ENCODE measurements at places on chromosomes 16 and 17.

DNA sequence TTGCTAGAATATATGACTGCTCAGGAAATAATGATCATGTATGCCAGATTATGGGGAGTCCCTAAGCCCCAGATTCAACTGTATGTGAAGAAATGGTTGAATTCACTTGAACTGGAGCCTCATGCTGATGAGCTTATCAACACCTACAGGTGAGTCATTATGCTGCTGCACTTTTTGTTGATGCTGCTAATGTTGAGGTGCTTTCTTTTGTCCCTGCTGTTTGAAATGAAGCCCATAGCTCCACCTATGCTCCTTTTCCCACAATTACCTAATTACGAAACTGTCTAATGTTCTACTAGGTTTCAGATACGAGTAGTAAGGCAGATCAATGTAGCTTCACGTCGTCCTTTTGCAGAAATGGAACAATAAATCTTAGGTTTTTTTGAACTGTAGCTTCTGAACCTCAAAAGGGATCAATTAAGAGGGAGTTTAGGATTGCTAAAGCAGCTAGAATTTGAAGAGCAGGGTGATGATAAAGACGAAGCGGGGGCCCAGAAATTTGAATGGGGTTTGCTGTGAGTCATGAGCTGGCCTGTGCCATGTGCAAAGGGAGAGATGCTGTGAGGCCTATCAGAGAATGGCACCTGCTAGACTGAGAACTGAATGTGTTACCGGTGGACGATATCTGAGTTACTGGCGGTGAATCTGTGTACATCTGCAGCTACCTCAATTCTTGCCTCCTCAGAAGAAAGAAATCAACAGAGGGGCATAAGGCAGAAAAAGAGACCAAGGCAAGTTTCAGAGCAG lies 6.1 kb upstream of the UQCRC2 start:
- DNase-seq = no peak

DNA sequence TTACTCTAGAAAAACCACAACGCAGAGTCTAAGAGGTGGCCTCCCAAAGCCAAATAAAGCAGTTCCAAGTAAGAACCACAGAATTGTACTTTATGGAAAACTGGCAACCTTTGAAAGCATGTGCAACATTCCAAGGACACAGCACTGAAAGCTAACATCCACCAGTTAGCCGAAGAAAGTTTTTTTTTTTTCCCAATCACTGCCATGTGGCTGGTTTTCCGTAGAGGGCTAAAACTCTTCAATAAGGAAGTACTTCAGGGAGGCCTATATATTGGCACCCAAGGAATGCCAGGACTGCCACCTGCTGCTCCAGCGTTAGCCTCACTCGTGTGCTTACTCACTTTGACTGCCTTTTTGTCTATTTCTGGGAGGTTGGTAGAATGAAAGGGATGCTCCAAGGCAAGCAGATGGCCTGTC lies 25.2 kb downstream of the CEP95 start:
- DNase-seq = no peak

DNA sequence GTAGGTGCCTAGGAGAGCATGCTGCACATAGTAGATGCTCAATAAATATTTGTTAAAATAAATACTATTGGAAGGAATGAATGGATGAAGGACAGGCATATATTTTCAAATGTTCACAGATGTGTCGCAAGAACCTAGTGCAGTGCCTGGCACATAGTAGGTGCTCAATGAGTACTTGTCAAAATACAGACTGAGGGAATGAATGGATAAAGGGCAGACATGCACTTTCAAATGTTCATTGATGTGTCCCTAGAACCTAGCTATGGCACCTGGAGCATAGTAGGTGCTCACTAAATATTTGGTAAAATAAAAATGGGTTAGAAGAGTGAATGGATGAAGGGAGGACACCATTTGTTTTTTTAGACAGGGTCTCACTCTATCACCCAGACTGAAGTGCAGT lies 26.1 kb downstream of the XYLT1 start:
- no peak for DNase-seq

DNA sequence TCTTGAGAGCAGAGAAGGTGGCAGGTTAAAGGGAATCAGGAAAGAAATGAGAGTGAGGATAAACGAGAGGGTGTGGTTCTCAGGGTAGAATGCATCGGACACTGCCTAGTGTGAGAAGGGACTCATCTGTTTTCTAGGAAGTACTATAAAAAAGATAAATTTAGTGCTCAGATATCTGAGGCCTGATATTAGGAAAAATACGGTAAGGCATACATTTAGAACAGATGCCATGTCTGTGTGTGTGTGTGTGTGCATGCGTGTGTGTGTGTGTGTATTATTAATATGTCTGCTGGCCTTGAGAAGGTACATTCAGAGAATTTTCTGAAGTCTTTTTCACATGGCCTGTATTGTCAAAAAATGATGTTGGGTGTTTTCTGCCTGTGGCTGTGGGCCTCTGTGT lies 414.8 kb downstream of the MAF start:
- no peak for DNase-seq

DNA sequence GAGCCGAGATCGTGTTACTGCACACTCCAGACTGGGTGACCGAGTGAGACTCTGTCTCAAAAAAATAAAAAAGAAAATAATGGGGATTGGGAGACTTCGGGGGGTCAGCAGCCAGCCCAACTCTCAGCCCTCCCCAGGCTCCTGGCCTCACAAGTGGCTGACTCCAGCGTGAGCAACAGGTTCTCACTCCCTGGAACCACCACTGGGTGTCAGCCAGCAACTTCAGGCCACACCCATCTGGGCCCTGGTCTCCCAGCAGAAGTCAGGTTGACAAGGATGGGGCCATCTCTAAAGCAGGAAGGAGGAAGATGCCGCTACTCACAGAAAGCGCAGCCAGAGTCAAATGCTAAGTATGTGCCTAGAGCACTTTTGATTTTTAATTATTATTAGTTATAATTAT lies 139.4 kb downstream of the C16orf78 start:
- DNase-seq = peak; percentile 70

DNA sequence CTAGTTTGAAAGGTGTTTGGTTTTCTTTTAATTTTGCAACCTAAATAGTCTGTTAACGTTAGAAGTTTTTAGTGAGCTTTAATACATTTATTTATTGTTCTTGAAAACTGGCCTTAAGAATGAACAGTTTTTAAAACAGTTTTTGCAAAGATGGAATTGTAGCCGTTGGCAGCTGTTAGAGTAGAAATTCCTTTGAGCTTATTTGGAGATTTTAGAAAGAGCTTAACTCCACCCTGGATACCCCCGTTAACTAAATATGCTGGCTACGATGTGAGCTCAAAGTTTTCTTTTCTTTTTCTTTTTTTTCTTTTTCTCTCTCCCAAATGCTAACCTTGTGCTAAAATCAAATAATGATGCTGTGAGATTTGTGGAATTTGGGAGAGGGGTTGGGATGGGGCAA lies 75.2 kb downstream of the COX10 start:
- DNase-seq = no peak

- no peak for DNase-seq
Measured at GRCh38 chr17:65287040-65287439, 149.9 kb downstream of the RGS9 start.

DNA sequence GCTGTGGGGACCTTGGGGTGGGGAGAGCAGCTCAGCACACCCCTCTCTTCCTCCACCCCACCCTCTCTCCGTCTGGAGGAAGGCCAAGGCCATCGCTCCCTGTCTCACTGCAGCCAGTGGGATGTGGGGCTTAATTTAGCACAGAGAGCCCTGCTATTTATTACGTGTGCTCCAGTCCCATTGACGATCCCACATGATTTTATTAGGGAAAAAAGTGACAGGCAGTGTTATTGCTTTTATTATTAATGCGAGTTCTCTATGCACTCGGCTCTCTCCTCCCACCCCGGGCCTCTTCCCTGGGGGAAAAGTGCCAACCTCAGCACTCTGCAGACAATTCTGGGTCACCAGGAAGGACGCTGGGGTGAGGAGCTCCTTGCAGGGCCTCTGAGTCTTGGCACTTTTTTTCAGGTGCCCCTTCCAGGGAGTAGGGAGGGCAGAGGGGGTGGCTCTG lies 57.3 kb downstream of the MGAT5B start:
- no peak for DNase-seq

GRCh38 chr16:23141959-23142740 lies 7.1 kb downstream of the USP31 start:
- DNase-seq = no peak

DNA sequence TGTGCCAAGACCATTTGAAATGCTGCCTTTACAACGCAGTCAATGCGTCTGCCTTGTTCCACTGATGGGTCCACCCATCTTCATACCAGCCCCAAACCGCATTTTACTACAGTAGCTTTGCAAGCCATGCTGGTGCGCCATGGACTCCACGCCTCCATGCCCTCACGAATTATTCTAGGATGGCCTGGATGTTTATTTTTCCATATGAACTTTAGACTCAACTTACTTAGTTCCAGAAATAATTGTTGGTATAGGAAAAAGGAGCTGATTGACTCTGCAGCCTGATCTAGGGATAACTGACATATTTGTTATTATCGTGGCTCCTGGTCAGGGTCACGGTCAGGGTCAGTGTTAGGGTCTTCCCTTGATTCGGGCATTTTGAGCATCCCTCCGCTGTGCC lies 70.0 kb upstream of the ZNF469 start:
- no peak for DNase-seq

DNA sequence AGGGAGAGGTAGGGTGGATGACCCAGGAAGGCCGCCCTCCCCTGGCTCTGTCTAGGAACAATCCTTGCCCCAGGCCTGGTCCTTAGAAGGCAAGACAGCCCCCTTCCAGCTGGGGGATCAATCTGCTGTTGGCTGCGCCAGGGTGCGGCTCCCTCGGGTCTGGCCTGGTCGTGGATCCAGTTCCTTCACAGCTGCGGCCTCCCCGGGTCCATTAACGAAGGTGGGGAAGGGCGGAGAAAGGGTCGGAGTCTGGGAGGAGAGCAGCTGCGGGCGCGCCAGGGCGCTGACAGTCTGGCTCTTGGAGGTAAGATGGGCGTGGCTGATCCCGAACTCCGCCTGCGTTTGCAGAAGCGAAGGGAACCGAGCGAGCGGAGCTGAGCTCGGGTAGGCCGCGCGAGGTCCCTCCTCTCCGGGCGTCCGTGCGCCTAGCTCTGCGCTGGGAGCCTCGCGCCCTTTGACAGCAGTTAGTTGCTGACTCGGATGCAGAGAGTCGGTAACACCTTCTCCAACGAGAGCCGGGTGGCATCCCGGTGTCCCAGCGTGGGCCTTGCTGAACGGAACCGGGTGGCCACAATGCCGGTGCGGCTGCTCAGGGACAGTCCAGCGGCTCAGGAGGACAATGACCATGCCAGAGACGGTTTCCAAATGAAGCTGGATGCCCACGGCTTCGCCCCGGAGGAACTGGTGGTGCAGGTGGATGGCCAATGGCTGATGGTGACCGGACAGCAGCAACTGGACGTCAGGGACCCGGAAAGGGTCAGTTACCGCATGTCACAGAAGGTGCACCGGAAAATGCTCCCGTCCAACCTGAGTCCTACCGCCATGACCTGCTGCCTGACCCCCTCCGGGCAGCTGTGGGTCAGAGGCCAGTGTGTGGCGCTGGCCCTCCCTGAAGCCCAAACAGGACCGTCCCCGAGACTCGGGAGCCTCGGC lies at the start of gene HSPB9:
Gene HSPB9 (plus strand): TSS at position 434 of the 933 bp plus-strand sequence. CDS start 47 bp downstream, at position 481.
- DNase-seq = no peak

DNA sequence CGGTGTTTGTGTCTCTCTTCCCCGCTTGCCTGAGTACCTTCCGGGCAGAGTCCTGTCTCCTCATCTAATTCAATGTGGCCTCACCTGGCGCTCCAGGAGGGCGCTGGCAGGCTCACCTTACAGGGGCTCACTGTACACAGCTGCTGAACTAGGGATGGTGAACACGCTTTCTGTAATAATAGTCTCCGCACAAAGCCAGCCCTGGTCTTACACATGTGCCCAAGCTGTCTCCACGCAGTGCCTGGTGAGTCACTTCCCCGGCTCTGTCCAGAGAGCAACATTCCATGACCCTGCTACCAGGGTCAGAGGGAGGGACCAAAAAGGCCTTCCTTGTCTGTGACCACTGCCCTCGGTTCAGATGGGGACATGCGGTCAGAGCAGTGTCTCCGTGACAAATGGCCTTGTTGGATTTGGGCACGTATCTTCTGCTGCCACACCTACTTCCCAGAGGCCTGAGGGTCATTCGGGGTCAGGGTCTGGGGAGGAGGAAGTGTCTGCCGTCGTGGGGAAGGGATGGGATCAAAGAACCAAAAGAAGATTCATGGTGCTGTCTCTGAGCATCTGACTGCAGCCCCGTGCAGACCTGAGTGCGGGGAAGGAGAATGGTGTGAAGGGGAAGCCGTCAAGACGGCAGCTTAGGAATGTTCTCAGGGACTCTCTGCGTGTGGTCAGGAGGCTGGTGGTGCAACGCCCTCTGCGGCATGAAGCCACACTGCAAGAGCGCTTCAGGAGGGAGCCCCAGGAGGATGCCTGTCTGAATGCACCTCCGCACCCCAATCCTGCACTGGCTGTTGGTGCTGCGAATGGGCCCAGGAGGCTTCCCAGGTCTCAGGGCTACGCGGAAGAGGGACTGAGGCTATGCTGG lies 68.8 kb downstream of the IL21R start:
- DNase-seq = no peak

DNA sequence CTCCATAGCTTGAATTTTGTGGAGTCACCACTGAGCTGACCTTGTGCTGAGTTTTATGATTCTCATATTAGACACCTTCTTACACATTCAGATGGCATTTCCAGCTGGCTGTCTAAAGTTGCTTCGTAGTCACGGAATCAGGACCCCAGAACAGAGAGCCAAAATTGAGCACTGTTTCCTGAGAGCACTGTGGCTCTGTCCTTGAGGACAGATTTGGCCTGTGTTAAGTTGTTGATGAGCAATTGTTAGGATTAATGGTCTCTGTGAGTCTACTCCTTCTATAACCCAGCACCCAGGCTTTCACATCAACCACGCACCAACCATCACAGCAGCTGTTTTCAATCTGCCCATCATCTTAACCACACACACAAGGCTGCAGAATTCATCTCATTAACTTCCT lies 277.5 kb upstream of the HSBP1 start:
- DNase-seq = no peak

- no peak for DNase-seq
Measured at GRCh38 chr17:15412606-15413005, 54.8 kb downstream of the CDRT4 start.

DNA sequence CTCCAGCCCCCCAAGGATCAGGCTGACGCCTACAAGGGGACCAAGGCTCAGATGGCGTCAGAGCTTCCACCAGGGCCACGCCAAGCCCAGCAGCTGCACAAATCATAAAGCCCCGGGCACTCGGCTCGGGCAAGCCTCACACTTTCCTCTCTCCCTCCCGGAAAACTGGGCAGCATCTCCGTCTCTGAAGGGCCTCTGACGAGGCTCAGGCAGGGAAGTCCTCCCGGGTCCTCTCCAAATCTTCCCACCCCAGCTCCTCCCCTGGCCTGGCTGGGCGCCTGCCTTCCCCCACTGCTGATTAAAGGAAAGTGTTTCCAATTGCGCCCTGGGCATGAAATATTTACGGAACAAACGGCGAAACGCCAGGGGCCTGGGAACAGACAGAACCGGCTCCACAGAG lies 38.5 kb downstream of the PIEZO1 start:
- DNase-seq = no peak

Measured in NCI-H1417 (cell line).